Kidney glomerular epithelial cell (primary cell): ENCODE measurements at places on chromosomes 1 and 21.

DNA sequence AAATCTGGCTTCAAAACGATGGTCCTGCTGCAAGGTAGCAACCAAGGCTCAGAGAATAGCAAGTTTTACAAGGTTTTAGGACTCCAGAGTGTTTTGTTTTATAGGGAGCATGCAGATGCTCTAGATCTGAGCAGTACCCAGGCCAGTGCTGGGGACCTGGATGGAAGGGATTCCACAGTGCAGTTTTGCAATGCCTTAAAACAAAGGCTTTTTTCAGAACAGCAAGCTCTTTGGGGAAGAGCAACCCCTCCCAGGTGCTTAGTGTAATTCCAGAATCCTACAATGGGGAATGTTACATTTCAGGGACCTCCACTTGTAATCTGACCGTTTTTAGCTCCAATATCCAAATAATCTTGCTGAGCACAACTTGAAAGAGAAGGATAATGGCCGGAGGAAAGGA is 6.7 kb downstream of the ROR1 start:
- no peak for DNase-seq

DNA sequence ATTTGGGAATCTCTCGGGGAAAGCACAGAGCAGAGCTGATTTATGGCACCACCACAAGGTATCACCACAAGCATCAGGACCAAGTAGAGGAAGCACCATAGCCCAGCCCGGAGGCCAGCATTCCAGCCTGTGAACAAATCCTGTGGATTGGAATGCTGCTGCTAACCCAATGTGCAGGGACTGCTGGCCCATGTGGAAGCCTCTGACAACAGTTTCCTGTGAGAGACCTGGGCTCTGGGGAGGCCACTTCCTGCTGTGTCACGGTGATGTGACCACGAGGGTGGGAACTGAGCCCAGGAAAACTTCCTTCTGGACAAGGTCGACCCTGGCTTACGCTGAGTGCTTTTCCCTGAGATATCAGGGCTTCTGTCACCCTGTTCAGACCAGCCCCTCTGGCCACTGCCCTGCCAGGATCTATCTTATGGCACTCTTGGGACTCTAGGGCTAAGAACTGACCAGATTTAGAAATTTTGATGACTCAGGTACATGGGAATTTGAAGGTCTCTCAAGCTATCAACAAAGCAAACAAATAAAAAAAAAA is 88.3 kb upstream of the NGF start:
- DNase-seq = peak; percentile 50

DNA sequence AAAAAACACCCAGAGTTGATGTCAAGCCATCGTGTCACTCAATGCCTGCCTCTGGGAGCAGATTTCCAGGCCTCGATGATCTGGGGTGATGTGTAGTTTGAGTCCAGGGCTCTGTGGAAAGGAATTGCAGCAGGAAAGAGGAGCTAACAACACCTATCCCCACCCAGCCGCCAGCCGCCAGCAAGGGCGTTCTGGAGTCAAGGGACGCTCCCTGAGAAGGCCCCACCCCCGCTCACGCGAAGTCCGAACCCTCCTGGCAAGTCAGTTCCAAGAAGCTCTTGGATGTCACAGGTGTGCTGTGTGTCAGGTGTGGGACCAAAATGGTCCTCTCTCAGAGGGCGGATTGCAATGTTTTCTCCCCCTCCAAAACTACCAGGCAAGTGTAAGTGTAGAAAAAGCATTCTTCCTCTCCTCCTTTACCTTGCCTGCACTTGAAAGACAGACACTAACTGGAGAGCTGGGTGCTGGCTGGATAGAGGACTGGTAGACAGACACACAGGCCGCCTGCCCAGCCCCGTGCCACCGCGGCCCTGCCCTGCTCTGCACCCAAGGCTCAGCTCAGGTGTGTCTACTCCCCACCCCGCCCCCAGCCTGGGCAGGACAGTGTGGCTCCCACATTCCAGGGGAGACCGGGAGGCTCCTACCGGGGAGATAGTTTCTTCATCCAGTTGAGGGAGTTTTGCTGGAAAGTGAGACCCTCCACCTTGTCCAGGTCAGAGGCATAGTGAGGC is 8.5 kb downstream of the AGT start:
- no peak for DNase-seq

DNA sequence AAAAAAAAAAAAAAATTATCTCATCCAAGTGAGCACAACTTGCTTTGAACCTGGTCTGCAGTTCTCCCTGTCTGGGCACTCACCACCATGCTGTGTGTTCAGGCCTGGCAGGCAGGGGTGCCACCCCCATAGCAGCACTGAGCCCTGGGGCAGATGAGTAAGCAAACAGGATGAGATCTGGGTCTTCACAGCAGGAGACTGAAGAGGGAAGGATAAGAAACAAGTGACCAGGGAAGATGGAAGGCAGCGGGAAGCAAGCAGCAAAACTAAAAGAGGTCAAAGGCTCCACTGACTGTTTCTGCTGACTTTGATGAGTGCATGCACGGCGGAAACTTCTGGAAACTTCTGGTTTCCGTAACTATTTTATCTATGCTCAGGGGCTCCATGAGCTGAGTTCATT is 133.5 kb upstream of the SOD1 start:
- no peak for DNase-seq

DNA sequence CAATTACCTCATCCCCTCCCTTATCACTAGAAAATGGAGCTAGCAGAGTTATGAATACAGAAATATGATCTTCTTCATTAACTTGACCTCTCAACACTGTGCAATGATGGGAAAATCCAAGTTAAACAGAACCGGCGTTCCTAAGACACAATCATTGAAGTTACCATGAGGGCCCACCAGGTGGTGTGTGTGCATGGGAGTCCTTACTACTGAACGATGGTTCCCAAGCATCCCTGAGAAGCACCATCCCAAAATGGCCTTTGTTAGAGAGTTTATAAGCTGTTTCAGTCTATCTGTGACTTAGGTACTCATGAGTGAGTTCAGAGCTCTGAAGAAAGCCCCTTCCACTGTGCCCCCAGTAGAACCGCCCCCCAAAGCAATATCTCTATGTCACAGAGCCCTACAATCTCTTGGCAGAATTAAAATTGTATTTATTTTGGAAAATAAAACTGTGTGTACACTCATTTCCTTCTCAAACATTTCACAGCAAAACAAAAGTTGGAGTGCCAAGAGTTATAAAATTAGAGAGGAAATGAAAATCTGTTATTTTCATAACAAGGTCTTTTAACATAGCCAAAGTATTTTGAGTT is 56.8 kb downstream of the PLD5 start:
- DNase-seq = peak; percentile 17

GRCh38 chr1:174580801-174581200 is 133.0 kb downstream of the GPR52 start:
- no peak for DNase-seq

GRCh38 chr21:31075848-31076247 is 37.6 kb upstream of the KRTAP19-8 start:
- DNase-seq = no peak

GRCh38 chr1:228022571-228023293 is 15.9 kb downstream of the WNT3A start:
- DNase-seq = no peak

DNA sequence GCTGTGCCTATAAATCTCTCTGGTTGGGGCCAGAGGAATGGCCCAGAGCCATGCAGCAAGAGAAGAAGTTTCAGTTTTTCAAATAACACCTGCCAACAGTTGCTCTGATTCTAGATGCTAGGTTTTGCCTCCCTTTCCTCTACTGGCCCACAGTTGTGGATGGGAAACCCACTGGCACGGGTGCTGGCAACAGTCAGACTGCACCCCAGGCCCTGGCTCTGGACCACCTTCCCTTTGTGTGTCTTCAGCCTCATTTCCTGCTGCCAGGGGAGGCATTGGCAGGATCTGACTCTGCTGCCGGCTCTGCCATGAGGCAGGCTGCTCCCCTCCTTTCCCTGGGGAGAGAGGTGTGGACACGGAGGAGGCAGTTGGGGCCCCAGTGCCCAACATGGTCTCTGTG is 142.0 kb downstream of the IGSF21 start:
- no peak for DNase-seq

DNA sequence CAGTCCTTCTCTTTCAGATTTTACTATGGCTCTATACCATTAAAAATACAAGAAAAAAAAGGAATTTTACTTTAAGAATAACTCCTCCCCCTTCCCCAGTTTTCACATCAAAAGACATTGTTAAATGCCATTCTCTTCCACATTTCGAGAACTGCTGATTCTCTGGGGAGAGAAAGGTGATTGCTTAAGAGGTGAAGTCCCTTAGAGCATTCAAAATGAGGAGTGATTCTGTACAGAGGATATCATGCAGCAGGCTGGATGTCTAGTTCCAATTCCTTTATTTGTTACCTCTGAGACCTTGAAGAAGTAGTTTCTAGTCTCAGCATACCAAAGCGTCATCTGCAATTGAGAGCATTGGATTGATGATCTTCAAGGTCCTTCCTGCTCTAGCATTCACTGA is 46.9 kb downstream of the FMO3 start:
- no peak for DNase-seq

- DNase-seq = no peak
These were observed 585.3 kb downstream of the PTPRU start for GRCh38 chr1:29821605-29822004.

GRCh38 chr1:5479876-5480646 is 512.2 kb downstream of the NPHP4 start:
- no peak for DNase-seq

- DNase-seq = peak; percentile 41
These were observed 121.6 kb upstream of the IRF2BP2 start for GRCh38 chr1:234731569-234732085.

- DNase-seq = no peak
These were observed 354.8 kb upstream of the NFIA start for GRCh38 chr1:60727552-60727951.

DNA sequence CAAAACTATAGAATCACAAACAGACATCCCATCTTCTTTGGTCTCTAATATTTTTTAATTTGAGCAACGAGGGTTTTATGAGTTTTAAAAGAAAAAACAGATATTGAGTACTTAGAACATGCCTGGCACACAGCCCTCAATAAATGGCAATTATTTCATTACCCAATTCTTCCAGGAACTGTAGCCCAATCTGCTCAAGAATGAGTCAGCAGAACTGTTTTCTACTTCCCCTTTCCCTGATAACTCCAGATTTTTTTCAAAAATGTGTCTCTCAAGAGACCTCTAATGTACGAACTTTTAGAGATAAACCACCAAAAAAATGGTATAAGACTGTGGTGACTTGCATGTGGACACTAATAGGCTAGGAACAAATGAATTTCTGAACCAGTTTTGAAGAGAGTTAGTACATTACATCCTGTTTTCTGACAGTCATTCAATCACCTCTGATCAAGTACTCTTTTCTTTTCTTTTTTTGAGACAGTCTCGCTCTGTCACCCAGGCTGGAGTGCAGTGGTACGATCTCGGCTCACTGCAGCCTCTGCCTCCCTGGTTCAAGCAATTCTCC is 11.5 kb downstream of the ABL2 start:
- DNase-seq = no peak

GRCh38 chr1:115980998-115981993 is 5.0 kb downstream of the SLC22A15 start:
- peak; percentile 26 for DNase-seq

- DNase-seq = no peak
These were observed 100.2 kb downstream of the NRIP1 start for GRCh38 chr21:14964621-14965020.

- no peak for DNase-seq
These were observed 141.2 kb downstream of the COL24A1 start for GRCh38 chr1:86015375-86015774.

- DNase-seq = no peak
These were observed 202.5 kb downstream of the FGGY start for GRCh38 chr1:59499273-59499942.

- peak; percentile 73 for DNase-seq
These were observed 19.1 kb downstream of the NME7 start for GRCh38 chr1:169348383-169349036.

DNA sequence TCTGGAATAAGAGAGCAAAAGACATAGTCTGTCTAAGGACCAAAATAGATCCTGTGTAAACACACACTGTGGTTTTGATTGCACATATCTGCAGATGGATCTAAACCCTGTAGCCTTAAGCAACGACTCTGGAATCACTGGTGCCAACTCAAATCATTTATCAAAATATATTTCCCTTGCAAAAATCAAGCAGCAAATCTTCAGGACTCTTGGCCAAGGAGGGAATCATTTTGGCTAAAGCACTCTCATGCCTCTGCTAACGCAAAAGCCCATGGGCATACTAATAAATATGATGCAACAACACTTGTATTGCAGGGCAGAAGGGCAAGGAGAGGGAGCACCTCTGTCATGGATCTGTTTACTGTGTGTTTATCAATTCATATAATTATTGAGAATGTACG is 155.4 kb upstream of the DUSP10 start:
- no peak for DNase-seq

GRCh38 chr1:186572509-186572908 is 107.7 kb downstream of the PTGS2 start:
- no peak for DNase-seq
